Activated naive CD8-positive, alpha-beta T cell treated with anti-CD3 and anti-CD28 coated beads, Interleukin-2, amount 10 ng/mL, durations not matched to agents 7 days and 5 days (primary cell): ENCODE measurements at places on chromosomes 2 and 18.

GRCh38 chr2:171319164-171319810 is 114.5 kb downstream of the METTL8 start:
- H3K4me1 ChIP-seq: peaks cover 16% of the 10 kb centered on the region
- H3K36me3 ChIP-seq: peaks cover 23% of the 10 kb centered on the region
- H3K4me3 ChIP-seq: peak overlapping the region; percentile 17
- peak overlapping the region; percentile 19 for H3K27ac ChIP-seq
- DNase-seq: no peak
- no peaks in the 10 kb centered on the region for H3K27me3 ChIP-seq

GRCh38 chr2:235833971-235834620 is 334.1 kb downstream of the GBX2 start:
- H3K27me3 ChIP-seq: no peaks in the 10 kb centered on the region
- no peaks in the 10 kb centered on the region for H3K36me3 ChIP-seq
- H3K4me3 ChIP-seq: no peak overlapping the region
- DNase-seq: no peak
- H3K27ac ChIP-seq: no peak overlapping the region
- H3K4me1 ChIP-seq: no peaks in the 10 kb centered on the region

DNA sequence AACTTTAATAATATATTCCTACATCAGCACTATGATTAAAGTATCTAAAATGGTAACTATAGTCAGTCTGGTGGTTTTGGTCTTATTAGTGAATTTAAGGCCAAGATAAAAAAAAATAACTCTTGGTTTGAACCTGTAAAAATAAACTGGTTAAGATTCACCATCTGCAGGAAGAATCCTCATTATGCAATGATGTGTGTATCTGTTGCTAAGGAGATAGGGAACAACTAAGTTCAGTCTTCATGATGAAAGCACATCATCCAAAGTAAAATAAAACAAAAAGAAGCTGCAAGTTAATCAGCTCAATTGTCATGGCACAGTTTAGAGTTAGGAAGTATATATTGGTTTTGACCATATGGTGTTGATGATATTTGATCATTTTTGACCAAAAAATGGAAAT is 466.0 kb downstream of the NYAP2 start:
- H3K36me3 ChIP-seq: no peaks in the 10 kb centered on the region
- no peak for DNase-seq
- H3K4me1 ChIP-seq: no peaks in the 10 kb centered on the region
- H3K27ac ChIP-seq: no peak overlapping the region

DNA sequence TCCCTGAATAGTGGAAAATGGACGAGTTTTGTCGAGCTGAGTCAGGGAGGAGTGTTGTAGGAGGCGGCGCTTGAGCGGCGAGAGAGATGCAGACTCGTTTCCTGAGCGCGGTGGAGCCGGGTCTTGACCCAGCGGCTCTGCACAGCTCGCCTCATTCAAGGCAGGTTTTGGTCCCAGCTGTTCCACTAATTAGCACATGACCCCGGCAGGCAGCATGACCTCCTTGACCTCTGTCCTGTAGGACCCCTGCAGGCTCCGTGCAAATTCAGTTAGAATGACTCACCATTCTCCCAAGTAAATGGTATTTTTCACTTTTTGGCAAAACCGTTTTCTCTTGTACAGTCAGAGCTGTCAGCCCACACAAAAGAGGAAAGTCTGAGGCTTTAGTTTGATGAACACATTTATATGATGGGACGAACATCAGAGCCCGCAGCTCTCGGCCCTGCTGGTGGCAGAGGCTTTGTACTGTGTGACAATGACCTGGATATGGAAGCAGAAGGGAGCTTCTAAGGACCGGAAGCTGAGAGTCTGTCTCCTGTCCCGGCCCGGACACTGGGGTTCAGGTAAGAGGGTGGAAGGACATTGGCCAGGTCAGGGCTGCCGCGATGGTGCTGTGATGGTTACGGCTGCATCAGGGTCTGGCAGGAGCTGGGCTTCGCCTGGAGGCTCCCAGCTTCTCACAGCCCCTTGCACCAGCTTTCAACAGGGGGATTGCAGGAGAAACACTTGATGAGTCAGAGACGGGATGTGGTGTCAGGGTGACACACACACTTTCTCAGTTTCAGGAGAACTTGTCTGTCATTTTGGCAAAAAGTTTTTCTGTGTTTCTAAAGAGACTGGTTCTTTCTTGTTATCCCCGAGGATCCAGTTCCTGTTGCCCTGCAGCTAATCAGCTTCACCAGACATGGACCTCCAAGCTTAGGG is 29.9 kb upstream of the ALKAL2 start:
- H3K27ac ChIP-seq: no peak overlapping the region
- no peak for DNase-seq
- no peak overlapping the region for H3K4me3 ChIP-seq
- H3K4me1 ChIP-seq: peaks cover 18% of the 10 kb centered on the region

DNA sequence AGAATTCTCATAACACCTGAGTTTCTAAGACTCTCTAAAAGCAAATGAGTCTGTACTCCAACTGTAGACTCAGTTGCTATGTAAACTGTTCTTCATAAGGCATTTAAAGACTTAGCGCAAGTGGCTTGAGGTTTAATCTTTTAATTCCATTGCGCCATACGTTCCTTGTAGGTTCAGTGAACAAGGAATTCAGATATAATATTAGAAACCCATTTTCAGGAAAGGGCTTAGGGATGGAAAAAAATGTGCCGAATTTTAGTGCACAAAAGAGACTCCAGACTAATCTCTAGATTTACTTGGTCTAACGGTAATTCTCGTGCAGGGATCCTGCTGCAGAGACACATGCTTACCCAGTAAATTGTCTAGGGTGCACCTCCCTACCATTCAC is 268.9 kb upstream of the TANK start:
- no peak for DNase-seq
- no peaks in the 10 kb centered on the region for H3K36me3 ChIP-seq
- H3K27me3 ChIP-seq: no peaks in the 10 kb centered on the region
- H3K4me3 ChIP-seq: no peak overlapping the region
- no peak overlapping the region for H3K27ac ChIP-seq
- no peaks in the 10 kb centered on the region for H3K4me1 ChIP-seq

DNA sequence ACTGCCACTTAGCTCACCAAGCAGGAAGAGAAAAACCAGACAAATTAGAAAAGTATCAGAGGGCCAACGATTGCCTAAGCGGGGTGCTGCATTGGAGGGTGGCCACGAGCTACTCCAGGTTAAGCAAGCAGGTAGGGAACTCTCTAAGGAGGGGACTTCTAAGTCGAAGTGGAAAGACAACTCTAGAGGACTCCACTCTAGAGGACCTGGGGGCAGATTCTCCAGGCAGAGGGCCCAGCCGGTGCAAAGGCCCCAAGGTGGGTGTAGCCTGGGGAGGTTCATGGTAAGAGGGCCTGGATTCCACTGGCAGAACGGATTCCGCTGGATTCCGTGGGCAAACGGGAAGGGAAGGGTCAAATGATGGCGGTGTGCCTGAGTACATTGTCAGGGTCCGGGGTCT is 12.7 kb downstream of the FBLN7 start:
- no peak overlapping the region for H3K27ac ChIP-seq
- no peak overlapping the region for H3K4me3 ChIP-seq
- peaks cover 14% of the 10 kb centered on the region for H3K27me3 ChIP-seq
- no peaks in the 10 kb centered on the region for H3K36me3 ChIP-seq
- DNase-seq: no peak

DNA sequence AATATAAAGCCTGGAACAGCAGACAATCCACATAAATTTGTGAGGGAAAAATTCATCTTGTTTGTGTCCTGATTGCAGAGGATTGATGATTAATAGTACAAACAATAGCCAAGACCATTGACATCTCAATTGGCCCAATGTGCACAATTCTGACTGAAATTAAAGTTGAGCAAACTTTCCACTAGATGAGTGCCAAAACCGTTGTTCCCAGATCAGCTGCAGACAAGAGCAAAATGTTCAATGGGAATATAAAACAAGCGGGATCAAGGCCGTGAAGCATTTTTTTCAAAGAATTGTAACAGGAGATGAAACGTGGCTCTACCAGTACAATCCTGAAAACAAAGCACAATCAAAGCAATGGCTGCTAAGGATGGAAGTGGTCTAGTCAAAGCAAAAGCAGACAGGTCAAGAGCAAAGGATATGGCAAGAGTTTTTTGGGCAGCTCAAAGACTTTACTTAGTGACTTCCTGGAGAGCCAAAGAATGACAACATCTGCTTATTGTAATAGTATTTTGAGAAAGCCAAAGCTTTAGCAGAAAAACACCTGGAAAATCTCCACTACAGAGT is 55.9 kb upstream of the KIF5C start:
- H3K4me3 ChIP-seq: no peak overlapping the region
- peaks cover 29% of the 10 kb centered on the region for H3K27me3 ChIP-seq
- no peaks in the 10 kb centered on the region for H3K36me3 ChIP-seq
- peaks cover 4% of the 10 kb centered on the region for H3K4me1 ChIP-seq

DNA sequence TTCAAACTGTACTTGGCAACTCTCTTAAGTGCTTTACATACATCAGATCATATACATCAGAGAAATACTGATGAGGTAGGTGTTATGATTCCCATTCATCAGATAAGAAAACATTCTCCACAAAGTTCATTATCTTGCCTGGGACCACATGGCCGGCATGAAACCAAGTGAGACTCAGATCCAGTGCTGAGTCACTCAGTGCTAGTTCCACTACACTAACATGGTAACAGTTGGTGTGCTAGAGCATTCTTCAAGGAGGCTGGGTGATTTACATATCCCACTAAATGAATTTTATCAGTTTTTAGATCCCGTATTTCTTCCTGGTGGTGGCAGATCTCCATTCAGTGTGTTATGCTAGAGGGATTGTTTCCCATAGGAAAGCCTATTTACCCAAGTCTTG is 772.0 kb downstream of the CNTNAP5 start:
- no peaks in the 10 kb centered on the region for H3K36me3 ChIP-seq
- H3K27me3 ChIP-seq: no peaks in the 10 kb centered on the region
- no peak for DNase-seq
- H3K4me1 ChIP-seq: no peaks in the 10 kb centered on the region
- H3K4me3 ChIP-seq: no peak overlapping the region
- H3K27ac ChIP-seq: no peak overlapping the region

- no peaks in the 10 kb centered on the region for H3K27me3 ChIP-seq
- DNase-seq: no peak
- no peak overlapping the region for H3K27ac ChIP-seq
- no peak overlapping the region for H3K4me3 ChIP-seq
- H3K36me3 ChIP-seq: no peaks in the 10 kb centered on the region
Measured at GRCh38 chr2:31556940-31557339, 23.8 kb downstream of the SRD5A2 start.

DNA sequence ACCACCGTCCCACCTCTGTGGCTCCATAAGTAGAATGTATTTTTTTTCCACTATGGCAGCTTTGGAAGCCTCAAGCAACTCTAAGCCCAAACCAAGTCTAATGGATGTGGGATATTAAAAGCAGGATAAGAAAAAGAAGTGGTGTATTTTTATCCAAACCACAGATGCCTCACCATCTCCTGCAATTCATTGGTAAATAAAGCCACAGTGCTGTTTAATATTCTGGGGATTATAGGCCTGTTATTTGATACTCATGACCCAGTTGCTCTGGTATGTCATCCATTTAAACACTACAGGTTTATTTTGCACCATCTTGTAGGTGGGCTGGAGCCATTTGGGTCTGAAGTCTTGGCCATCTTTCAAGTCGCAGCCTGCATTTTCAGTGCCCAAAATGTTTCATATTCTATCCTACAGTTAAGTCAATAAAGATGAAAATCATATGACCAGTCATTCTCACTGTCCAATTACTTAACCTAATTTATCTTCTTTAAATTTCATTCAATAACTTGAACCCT is 279.5 kb upstream of the EPHA4 start:
- H3K27ac ChIP-seq: no peak overlapping the region
- H3K4me3 ChIP-seq: no peak overlapping the region
- no peaks in the 10 kb centered on the region for H3K27me3 ChIP-seq
- no peaks in the 10 kb centered on the region for H3K4me1 ChIP-seq

DNA sequence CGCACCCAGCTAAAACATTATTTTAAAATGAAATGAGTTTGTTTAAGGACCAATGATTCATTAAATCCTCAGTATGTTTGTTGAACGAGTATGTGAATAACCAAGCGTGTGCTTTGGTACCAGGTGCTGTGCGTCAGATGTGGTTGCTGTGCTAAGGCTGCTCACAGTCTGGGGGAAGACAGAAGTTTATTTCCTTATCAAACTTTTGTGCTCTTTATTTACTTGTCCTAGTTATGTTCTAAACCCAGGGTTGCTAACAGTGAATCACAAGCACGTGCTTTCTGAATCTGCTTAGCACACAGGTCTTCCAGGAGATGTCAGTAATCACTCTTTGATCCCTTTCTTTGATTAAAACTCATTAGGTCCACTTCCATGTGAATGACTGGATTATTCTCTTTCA is 37.0 kb downstream of the RAPGEF4 start:
- no peaks in the 10 kb centered on the region for H3K4me1 ChIP-seq
- no peaks in the 10 kb centered on the region for H3K36me3 ChIP-seq
- H3K27ac ChIP-seq: no peak overlapping the region
- DNase-seq: no peak
- no peak overlapping the region for H3K4me3 ChIP-seq

- H3K4me1 ChIP-seq: no peaks in the 10 kb centered on the region
- H3K36me3 ChIP-seq: no peaks in the 10 kb centered on the region
- H3K27ac ChIP-seq: no peak overlapping the region
- no peak for DNase-seq
- H3K4me3 ChIP-seq: no peak overlapping the region
- H3K27me3 ChIP-seq: peaks cover 2% of the 10 kb centered on the region
Measured at GRCh38 chr2:150156876-150157275, 330.6 kb downstream of the RND3 start.

- DNase-seq: no peak
- no peak overlapping the region for H3K27ac ChIP-seq
- H3K4me3 ChIP-seq: no peak overlapping the region
- peaks cover 11% of the 10 kb centered on the region for H3K27me3 ChIP-seq
Measured at GRCh38 chr2:20544153-20544747, 97.4 kb downstream of the RHOB start.

DNA sequence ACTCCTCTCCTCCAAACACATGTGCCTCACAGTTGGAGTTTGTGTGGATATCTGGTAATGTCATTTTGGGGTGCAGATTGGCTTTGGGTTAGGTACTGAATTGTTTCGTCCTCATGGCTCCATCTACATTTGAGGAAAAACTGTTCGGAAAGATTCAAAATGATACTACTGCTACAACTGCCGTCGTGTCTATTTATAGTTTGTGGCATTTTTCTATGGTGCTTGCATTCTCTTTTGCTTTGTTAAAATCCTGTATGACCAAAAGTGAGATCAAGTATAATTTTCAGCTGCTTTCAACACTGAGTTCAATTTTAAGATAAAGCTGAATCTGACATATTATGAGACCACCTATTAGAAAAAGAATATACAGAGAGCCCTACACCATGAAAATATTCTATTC is 176.3 kb upstream of the DSEL start:
- DNase-seq: no peak
- H3K4me3 ChIP-seq: no peak overlapping the region
- H3K36me3 ChIP-seq: no peaks in the 10 kb centered on the region
- H3K4me1 ChIP-seq: no peaks in the 10 kb centered on the region
